ENCODE measurements at places on chromosomes 7 and 10.
A peak's percentile ranks its signal among the peaks of the same experiment; 100 is the strongest.

DNA sequence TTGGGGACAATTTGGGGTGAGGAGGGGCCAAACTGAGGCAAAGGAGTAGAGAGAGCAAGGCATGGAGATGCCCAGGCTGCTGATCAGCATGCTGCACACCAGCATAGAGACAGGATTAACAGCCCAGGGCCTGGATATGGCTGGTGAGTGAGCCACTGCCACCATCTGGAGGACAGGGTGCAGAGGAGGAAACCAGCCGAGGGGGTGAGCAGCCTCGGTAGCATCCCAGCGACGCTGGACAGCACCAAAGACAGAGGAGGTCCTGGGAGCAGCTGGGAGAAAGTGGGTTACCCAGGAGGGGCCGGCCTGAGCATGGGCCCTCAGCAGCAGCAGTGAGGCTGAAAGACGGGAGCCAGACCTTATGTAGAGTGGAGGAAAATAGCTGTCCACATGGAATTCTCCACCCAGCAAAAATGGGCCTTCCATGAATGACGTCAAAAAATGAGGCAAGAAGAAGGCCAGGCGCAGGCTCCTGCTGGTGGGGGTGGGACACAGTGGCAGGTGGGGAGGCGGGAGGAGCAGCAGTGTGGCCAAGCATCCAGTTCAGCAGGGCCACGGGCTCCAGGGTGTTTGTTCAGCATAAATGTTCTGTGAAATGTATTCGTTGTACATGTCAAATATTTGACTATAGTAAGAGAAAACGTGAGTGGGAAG lies 16.7 kb downstream of the RET start:
- no peaks in the 10 kb centered on the region for H3K4me1 ChIP-seq
- H3K27me3 ChIP-seq = peaks cover 14% of the 10 kb centered on the region
- no peaks in the 10 kb centered on the region for H3K36me3 ChIP-seq
- H3K27ac ChIP-seq = no peak overlapping the region
- no peak overlapping the region for H3K4me3 ChIP-seq
- no peak for DNase-seq

DNA sequence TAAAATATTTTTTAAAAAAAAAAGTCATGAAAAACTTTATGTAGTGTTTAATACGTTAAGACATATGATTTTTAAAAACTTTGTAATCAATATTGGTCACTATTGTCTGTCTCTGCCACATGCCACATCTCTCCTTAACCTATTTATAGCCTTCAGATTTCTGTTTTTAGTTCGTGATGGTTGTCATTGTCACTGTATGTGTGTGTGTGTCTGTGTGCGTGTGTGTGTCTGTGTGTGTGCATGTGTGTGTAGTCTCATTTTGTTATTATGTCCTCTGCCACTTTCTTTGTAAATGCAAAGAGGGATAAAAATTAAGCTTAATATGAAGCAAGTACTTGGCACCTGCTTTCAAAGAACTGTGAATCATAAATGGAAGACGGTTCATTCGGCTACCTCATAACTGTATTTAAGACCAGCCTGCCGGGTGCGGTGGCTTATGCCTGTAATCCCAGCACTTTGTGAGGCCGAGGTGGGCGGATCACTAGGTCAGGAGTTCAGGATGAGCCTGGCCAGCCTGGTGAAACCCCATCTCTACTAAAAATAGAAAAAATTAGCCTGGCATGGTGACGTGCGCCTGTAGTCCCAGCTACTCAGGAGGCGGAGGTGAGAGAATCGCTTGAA lies 354.0 kb downstream of the ARL4A start:
- H3K27ac ChIP-seq = no peak overlapping the region
- H3K36me3 ChIP-seq = no peaks in the 10 kb centered on the region
- H3K27me3 ChIP-seq = peaks cover 29% of the 10 kb centered on the region
- H3K4me1 ChIP-seq = no peaks in the 10 kb centered on the region

GRCh38 chr7:128033246-128033645 lies 2.0 kb upstream of the LRRC4 start:
- H3K4me3 ChIP-seq = no peak overlapping the region
- no peak overlapping the region for H3K27ac ChIP-seq
- no peak for DNase-seq

DNA sequence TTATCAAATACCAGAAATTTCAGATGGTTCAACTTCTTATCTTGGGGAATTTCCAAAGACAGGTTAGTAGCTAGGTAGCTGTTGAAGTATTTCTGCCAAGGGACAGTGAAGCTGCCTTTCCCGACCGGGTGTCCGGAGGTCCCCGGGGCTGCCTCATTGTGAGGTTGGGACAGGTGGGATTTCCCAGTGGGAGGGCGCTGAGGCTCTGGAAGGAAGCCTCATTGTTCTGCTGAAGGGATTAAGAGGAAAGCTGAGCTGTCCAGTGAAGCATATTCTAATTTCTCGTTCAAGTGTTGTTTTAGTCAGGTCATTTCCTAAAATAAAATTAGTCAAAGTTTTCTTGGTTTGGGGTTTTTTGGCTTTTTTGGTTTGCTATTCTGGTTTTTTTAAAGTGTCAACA lies 244.2 kb downstream of the MGMT start:
- H3K27me3 ChIP-seq = no peaks in the 10 kb centered on the region
- no peak for DNase-seq
- no peak overlapping the region for H3K27ac ChIP-seq
- peaks cover 1% of the 10 kb centered on the region for H3K36me3 ChIP-seq
- H3K4me3 ChIP-seq = no peak overlapping the region

DNA sequence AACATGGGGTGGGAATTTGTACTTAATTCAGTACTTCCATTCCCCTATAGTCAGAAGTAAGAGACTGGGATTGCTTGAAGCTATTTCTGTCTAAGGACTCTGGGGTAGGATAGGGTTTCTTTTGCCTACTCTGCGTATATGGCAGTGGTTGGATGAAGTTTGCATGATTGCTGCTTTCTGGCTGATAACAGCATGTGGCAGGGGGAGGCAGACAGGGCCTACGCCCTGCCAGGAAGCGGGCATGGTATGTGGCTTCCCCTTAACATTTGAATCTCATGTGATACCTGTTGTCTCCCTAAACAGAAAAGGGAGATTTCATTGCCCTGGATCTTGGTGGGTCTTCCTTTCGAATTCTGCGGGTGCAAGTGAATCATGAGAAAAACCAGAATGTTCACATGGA lies 57.1 kb downstream of the TACR2 start:
- peak overlapping the region; percentile 80 for H3K27ac ChIP-seq
- H3K4me1 ChIP-seq = peaks cover 37% of the 10 kb centered on the region
- peaks cover 14% of the 10 kb centered on the region for H3K36me3 ChIP-seq

DNA sequence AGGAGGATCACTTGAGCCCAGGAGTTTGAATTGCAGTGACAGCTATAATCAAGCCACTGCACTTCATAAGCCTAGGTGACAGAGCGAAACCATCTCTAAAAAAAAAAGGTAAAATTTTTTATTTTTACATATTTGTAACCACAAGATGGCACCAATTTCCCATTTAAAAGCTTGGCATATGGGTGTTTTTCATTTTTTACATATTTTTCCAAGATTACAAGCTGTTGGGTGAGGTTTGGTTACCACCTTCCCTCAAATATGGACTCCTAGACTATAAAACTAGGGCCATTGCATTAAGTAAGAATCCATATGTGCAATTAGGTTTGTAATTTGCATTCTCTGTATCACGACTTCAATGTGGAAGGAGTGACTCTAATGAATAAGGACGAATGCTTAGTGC lies 129.3 kb upstream of the ACBD5 start:
- peaks cover 7% of the 10 kb centered on the region for H3K27me3 ChIP-seq
- no peak for DNase-seq
- no peak overlapping the region for H3K27ac ChIP-seq
- no peak overlapping the region for H3K4me3 ChIP-seq
- H3K4me1 ChIP-seq = peaks cover 4% of the 10 kb centered on the region
- no peaks in the 10 kb centered on the region for H3K36me3 ChIP-seq

DNA sequence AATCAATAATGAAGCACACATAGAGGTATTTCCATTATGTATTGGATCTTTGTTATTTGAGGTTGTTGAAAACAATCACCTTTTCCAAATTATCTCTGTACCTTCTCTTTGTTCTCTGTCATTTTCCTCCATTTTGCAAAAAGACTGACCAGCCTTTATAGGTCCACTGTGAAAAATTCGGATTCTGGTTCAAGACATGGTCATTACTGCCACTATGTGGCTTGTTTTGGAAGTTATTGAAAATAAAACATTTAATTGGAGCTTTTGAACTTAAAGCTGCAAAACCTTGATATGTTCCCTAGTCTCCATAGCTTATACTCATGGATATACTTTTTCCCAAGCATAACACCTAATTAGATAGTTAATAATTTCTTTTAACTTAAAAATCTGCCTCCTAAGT lies 1094.4 kb downstream of the NRG3 start:
- no peak for DNase-seq
- H3K4me3 ChIP-seq = no peak overlapping the region
- no peaks in the 10 kb centered on the region for H3K36me3 ChIP-seq
- H3K27ac ChIP-seq = no peak overlapping the region

DNA sequence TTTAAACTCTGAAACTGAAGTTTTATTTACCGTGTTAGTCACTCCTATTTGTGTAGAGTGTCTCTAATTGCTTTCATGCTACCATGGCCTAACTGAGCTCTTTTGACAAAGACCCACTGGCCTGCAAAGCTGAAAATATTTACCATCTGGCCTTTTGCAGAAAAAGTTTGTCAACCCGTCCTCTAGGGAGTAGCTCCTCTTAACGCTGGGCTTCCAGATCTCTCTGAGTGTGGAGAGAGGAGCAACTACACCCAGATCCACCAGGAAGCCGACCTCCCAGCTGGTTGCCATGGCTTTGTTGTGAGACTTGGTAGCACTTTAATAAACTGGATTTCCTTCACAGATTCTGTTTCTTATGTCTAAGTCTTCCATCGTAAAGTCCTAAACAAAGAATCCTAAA lies 4.2 kb upstream of the C10orf71 start:
- no peaks in the 10 kb centered on the region for H3K36me3 ChIP-seq
- H3K27me3 ChIP-seq = peaks cover 13% of the 10 kb centered on the region
- no peak overlapping the region for H3K4me3 ChIP-seq
- H3K27ac ChIP-seq = no peak overlapping the region
- DNase-seq = no peak

DNA sequence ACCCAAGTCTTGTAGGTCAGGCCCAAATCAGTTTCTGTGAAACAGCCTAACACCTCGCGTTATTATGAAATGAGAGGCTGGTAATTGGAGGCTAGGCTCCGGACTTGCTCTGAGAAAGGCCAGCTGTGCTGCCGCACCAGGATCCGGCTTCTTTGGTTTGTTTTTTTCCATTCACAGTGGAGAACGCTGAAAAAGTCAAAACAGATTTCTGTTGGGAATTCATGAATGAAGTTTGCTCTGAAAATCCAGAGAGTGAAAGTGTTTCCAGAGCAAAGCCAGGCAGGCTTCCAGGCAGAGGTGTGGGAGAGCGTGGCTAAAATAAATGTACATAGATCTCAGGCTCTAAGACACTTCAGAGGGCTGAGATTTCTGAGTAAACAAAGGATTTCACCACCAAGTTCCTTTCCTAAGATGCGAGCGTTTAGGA lies 240.1 kb downstream of the TRIL start:
- H3K36me3 ChIP-seq = no peaks in the 10 kb centered on the region
- H3K4me1 ChIP-seq = no peaks in the 10 kb centered on the region
- H3K4me3 ChIP-seq = no peak overlapping the region
- no peaks in the 10 kb centered on the region for H3K27me3 ChIP-seq
- no peak overlapping the region for H3K27ac ChIP-seq
- DNase-seq = no peak

DNA sequence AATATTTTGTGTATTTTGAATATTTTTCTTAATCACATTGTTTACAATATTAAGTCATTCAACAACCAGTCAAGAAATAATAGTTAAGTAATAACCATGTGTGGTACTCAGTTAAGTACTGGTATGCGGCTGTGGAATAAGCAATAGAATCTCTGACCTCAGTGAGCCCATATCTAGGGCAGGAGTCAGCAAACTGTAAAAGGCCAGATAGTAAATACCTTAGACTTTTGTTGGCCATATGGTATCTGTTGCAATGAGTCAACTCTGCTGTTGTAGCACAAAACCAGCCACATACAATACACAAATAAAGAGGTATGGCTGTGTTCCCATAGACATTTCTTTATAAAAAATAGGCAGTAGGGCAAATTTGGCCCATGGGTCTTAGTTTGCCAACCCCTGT lies 311.6 kb upstream of the SEMA3A start:
- H3K27ac ChIP-seq = no peak overlapping the region
- DNase-seq = no peak
- H3K4me1 ChIP-seq = no peaks in the 10 kb centered on the region
- H3K36me3 ChIP-seq = no peaks in the 10 kb centered on the region
- no peaks in the 10 kb centered on the region for H3K27me3 ChIP-seq

DNA sequence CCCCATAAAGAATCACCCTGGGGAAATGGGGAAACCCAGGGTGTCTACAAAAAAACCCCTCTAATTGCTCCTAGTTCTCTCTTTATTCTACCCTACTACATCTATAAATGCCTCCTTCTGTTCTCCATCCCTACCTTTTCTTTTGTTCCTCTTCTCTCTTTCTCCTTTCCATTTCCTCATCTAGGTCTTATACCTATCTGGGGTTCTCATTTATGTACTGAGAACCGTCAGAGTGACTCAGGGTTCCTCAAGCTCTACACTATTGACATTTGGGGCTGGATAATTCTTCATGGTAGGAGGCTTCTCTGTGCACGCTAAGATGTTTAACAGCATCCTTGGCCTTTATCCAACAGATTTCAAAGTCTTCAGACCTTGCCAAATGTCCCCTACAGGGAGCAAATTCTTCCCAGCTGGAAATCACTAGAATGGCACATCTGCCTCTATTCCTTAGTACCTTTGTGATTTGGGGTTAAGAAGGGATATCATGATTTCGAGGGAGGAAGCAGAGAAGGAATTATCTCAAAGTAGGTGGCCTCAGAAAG lies 137.4 kb upstream of the PTN start:
- no peaks in the 10 kb centered on the region for H3K27me3 ChIP-seq
- no peaks in the 10 kb centered on the region for H3K4me1 ChIP-seq
- no peak for DNase-seq
- H3K36me3 ChIP-seq = no peaks in the 10 kb centered on the region
- no peak overlapping the region for H3K27ac ChIP-seq
- H3K4me3 ChIP-seq = no peak overlapping the region

DNA sequence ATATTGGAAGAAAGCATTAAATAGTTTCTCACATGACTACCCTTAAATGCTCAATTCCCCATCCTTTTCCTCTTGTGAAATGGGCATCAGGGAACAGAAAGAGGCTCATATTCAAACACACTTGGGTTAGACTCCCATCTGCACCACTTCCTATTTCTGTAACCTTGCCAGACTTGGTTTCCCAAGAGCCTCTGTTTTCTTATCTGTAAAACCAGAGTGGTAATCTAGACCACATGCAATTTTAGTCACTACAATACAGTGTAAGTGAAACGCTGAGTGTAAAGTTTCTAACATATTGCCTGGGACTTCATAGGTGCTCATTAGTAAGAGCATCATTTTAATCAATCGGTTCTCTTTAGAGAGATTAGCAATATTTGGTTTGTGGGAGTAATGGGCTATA lies 136.3 kb downstream of the SORCS1 start:
- no peak for DNase-seq
- H3K4me3 ChIP-seq = no peak overlapping the region
- no peaks in the 10 kb centered on the region for H3K27me3 ChIP-seq
- H3K36me3 ChIP-seq = no peaks in the 10 kb centered on the region
- H3K27ac ChIP-seq = no peak overlapping the region
- no peaks in the 10 kb centered on the region for H3K4me1 ChIP-seq

All from activated CD8-positive, alpha-beta memory T cell treated with anti-CD3 and anti-CD28 coated beads, Interleukin-2, amount 10 ng/mL, durations not matched to agents 7 days and 5 days (primary cell).